ENCODE measurements at places on chromosomes 6 and 20.

- DNase-seq, result no peak
These were observed 169.5 kb upstream of the BEND3 start for GRCh38 chr6:107284805-107285204.

GRCh38 chr20:32327087-32327681 lies 30.9 kb upstream of the ASXL1 start:
- DNase-seq, result no peak

DNA sequence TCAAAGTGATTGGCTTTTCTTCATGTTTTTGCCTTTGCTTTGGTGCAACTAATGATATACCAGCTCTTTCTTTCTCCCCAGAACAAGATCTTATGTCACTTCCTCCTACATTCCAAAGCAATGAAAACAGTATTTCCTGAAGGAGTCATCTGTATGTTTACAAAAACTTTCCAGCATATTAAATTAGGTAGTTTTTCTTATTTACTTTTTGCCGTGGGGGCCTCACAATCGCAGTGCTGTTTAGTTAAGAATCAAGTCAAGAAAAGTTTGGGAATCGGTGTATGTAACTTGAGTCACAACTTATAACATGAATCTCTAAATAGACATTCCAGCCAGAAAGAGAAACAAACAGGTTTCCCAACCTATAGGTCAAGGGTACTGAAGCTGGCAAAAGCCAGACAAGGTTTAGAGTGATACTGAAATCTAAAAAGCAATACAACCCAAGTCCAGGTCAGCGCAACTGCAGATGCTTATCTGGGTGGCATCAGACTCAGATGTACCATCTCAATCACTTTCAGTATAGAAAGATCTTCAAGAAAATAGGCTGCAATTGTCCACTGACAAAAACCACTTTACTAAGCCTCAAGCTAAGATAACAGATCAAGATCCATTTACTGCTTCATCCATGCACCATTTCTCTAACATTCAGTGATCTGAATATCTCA lies 63.6 kb downstream of the IPCEF1 start:
- DNase-seq, result peak; percentile 39

- no peak for DNase-seq
These were observed 132.8 kb downstream of the PFDN4 start for GRCh38 chr20:54340667-54341081.

- DNase-seq, result peak; percentile 87
These were observed 3.5 kb upstream of the EFHC1 start for GRCh38 chr6:52416629-52417151.

DNA sequence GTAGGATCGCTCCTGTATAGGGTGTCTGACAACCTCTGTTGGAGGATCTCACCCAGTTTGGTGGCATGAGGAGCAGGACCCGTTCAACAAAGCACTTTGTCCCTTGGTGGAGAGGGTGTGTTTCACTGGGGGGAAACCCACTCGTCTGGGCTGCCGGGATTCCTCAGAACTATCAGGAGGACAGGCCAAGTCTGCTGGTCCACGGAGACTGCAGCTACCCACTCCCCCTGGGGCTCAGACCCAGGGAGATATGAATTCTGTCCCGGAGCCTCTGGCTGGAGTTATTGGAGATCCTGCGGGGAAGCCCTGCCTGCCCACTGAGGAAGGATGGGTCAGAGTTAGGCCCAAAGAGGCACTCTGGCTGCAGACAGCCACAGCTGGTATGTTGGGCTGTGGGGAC lies 233.1 kb downstream of the PKHD1 start:
- DNase-seq, result no peak

DNA sequence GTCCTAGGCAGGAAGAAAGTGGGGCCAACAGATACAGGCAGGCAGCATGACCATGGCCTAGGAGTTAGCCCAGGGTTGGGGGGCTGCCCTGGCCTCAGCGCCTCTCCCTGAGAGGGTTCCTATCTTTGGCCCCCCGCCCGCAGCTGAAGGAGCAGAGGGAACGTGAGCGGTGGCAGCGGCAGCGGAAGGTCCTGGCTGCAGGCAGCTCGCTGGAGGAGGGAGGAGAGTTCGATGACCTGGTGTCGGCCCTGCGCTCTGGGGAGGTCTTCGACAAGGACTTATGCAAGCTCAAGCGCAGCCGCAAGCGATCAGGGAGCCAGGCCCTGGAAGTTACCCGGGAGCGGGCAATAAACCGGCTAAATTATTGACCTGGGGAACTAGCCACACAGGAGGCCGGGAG lies 32.6 kb downstream of the MOCS1 start:
- DNase-seq, result no peak

GRCh38 chr20:44394702-44395460 lies 39.4 kb downstream of the HNF4A start:
- no peak for DNase-seq

DNA sequence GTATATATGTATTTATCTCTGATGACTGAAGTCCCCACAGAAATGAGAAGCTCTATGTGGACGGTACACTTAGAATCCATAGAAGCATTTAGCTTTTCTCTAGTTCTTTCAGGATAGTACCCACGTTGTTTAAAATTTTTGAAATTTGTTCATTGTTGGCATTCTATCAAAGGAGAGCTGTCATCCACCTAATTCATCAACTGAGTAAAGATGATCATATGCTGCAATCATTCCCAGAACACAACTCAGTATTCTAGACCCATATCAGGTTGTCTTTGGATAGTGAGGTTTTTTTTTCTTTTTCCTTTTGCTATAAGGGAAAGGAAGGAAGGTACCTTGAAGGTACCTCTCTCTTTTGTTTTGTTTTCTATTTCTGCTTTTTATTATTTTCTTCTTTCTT lies 9.3 kb downstream of the SERAC1 start:
- no peak for DNase-seq

- peak; percentile 33 for DNase-seq
These were observed 37.5 kb downstream of the FKBP5 start for GRCh38 chr6:35651244-35651643.

- no peak for DNase-seq
These were observed 23.0 kb upstream of the NFATC2 start for GRCh38 chr20:51565298-51566144.

- DNase-seq, result no peak
These were observed 11.2 kb downstream of the RNGTT start for GRCh38 chr6:88952065-88952704.

DNA sequence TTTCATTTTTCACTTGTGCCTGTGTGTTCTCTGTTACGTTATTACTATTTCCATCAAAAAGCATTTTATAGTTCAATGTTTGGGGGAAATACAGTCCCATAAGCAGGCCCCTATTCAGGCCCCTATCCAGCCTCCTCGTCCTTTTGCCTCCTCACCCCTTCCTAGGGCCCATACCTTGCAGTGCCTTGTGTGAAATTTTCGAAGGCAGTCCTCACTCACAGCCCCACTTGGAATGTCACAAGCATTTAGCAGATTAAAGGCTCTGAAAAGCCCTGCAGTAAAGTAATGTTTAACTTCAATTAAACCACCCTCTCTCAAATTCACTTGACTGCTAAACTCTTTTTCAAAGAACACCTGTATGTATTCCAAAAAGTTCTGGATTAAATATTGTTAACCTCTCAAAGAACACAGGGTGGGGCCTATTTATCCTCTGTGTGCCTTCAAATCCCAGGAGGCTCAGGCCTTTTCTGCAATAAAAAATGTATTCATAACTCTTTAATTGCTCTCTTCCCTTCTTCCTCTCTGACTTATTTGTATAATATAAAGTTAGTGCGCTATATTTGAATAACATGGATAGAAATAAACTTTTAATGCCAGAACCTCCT lies 202.5 kb downstream of the FOXA2 start:
- DNase-seq, result peak; percentile 28

GRCh38 chr20:57686931-57687652 lies 22.7 kb downstream of the PMEPA1 start:
- no peak for DNase-seq
